ENCODE measurements at places on chromosomes 1 and 21.

DNA sequence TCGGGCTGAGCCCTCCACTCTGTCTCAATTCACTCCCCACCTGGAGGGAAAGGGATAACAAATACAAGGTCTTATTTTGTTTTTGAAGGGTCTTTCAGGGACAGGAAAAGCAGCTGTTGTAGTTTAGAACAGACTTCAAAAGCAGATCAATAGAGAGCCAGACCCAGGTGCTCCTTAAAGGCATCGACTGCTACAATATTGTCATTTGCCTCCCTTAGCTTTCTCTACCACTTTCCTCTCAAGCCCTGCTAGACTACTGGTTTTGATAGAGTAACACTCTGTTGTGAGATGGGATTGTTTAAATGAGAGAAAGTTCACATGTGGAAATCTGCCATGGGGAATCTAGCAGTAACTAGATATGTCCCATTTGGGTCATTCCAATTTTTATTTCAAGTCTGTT, 24.0 kb downstream of the RGS7 start:
- no peak for DNase-seq

GRCh38 chr1:99370476-99370875, 106.2 kb downstream of the PLPPR4 start:
- DNase-seq = no peak

GRCh38 chr1:229466887-229467286, 33.0 kb upstream of the ACTA1 start:
- DNase-seq = no peak

- no peak for DNase-seq
These were observed 19.1 kb downstream of the RAB7B start for GRCh38 chr1:205983925-205984725.

DNA sequence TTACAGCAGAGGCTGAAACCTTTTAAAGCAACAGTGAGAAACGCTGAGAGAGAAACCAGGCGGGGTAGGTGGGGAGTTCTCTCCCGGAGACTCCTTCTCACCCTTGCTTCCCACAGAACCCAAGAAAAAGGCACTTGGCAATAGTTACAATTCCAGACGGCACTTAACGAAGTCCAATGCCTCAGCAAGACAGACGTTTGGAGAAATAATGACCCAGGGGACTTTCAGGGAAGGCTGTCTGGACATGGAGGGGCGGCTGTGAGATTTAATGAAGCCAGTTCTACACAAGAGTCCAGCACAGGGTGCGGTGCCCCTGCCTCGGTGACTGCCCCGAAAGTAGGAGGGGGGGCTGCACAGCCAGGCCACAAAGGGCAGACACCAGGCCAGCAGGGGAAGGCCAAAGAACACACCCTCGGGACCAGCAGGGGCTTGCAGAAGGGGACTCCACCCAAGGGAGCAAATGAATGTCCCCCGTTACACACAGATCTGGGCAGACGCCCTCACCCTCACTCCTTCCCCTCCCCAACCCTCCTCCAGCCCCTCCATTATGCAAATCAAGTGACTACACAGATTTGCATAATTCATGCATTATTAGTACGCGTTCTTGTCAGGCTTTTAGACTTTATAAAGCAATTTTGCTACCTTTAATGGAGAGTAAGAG, 26.3 kb downstream of the KCNN3 start:
- DNase-seq = no peak

GRCh38 chr1:118158924-118159323, 26.1 kb downstream of the SPAG17 start:
- no peak for DNase-seq

- no peak for DNase-seq
These were observed 9.1 kb upstream of the MTF1 start for GRCh38 chr1:37868466-37868865.

DNA sequence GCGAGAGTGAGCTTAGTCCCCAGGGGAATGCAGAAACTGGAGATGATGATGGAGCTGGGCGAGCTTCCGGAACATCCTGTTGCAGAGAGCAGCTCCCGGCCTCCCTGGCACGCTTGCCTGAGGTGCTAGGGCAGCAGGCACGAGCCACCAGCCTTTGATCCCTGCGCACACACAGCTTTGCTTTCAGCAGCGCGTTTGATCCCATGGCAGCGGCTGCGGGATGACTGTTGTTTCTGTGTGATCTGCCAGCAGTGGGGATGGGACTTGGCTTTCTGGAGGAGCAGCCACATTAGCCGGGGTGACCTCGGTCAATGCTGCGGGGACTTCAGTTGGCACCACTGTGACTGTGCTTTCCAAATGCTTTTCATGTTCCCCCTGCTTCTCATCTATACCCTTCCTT, 193.2 kb downstream of the KAZN start:
- no peak for DNase-seq

DNA sequence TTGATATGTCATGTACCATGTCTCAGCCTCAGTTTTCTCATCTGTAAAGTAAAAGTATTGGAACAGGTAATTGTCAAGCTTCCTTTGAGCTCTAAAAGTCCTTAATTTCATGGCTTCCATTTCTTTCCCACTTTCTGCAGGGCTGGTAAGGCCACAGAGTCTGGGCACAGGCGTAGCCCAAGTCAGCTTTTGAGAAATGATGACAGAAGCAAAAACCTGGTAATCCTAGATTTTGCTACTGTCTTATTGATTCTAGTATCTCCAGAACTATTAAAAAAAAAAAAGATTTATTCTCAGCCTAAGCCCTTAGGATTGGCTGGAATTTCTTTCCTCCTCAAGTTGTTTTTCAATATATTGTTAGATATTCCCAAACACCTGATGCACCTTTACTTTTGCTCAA, 31.3 kb downstream of the PLXNA2 start:
- no peak for DNase-seq

GRCh38 chr1:147808025-147808424, 47.6 kb upstream of the GJA5 start:
- DNase-seq = no peak

DNA sequence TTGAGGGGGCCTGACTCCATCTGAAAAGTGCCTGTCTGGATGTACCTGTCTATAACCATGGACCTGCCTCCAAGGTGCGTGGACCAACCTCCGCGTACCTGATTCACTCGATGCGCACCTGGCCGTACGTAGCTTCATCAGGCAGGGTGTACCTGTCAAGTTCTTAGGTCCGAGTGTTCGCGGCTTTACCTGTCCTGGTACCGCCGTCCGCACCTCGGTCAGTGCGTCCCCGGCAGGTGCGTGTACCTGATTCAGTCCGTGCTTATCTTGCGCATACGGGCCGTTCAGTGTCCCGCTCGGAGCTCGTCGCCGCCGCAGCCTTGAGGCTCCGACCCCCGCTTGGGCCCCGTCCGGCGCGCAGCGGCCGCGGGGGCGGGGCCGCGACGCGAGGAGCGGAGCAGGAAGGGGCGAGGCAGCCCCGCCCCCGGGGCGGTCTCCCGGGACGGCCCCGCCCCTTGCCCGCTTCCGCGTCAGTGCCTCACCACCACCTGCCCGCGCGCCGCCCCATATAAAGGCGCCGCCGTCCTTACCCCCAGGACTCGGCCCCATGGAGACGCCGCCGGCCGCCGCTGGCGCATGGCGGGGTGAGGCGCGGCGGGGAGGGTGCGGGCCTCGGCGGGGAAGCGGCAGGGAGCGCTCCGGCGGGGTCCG, at the start of gene ZC3H12A:
TSS of gene ZC3H12A (plus strand) at position 535 of the 651 bp plus-strand sequence. CDS start 917 bp downstream, outside the sequence.
- peak; percentile 95 for DNase-seq

DNA sequence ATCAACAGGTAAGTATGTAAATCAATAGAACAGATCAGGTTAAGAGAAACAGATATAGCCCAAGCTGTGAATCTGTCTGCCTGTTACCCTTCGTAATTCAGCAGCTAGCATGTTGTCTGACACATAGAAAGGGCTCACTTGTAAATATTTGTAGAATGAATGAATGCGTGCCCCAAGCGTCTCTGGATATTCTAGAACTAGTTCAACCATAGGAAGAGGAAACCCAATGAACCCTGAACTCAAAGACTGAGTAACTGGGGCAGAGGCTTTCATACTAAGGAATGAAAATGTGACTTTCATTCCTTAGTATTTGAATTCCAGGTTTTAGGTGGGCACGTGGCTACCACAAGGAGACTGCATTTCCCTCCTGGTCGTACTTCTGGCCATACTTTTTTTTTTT, 60.1 kb upstream of the SMYD2 start:
- DNase-seq = no peak

DNA sequence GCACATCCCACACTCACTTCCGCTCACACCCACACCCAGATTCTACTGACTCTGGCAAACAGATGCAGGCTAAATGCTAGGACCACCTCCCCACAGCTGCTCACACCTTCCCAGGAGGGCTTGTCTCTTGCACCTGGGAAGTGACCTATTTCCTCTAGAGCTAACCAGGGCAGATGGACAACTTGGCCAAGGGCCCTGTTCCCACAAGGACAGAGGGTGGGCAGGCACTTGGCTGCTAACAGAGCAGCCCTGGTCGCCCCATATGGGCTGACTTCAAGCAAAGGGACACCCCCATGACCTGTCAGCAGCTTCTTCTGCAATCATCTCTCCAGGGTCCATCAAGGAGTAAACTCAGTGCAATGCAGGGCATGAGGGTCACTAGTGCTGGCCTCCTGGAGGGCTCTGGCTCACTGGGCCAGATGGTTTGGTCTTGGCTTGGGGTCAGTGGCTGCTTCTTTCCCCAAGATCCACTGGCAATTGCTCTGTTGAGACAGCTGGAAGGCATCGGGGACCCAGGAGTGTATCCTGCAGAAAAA, 641.5 kb downstream of the PLPP3 start:
- no peak for DNase-seq

DNA sequence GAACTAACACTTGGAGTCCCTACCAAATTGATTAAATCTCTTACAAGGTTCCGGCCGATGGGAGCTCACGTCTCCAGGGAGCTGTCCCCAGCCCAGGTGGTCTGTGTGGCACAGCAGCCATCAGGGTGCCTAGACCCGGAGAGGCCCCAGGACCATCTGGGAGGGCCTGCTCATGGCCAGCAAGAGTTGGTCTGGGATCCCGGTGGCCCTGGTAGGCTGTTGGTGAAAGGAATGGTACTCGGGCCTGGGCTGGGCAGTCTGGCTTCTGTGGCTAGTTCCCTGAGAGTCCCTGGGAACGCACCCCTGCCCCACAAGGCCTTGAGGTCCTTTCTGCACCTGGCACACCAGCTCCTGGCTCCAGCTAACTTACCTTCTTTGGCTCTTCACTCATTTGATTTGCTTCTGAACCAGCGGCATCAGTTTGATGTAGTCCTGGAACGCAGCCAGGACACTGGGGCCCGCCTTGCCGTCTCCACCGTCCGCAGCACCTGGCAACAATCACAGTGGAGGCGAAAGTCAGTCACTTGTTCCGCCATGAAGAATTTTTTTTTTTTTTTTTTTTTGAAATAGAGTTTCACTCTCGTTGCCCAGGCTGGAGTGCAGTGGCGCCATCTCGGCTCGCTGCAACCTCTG, 62.5 kb downstream of the SCCPDH start:
- no peak for DNase-seq

GRCh38 chr1:96634883-96635282, 86.7 kb upstream of the PTBP2 start:
- DNase-seq = no peak

DNA sequence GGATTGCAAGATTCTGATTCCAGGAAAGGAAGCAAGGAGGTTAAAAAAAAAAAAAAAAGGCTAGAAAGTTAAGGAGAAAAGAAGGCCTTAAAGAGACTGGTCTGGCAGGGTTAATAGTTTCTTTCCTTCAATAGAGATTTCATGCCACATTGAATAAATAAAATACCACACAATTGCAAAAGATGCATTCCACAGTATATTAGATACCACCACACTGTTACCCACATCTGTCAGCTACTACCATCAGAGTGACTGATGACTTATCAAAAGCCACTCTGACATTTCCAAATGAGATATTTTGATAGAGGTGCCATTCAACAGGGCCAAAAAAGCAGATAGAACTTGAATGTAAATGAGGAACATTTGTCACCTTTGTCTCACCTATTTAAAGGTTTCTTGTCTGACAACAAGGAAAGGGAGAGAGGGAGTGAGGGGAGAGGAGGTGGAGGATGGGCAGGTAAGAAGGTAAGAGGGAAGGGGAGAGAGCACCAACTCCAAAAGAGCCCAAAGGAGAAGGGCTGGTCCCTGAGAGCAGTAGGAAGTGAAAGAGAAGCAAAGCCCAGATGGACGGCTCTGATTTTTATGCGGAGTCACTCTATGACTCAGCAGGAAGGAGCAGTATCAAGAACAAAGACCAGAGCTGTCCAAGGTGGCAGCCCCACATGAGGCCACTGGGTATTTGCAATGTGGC, 38.3 kb downstream of the LRRN2 start:
- DNase-seq = no peak

DNA sequence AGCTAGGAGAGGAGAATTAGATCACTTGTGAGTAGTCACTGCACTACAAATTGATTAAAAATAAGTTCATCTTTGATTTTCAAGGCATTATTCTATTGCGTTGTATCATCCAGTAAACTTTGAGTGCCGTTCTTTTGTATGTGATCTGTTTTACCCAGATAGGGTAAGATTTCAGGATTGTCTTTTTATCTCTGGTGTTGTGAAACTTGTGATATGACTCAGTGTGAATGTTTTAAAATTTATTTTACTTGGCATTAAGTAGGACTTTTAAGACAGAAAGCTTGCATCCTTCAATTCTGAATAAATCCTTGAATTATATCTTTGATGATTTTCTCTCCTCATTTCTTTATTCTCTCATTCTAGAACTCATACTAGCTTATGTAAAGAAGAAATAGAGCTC, 93.3 kb upstream of the ADAMTS5 start:
- no peak for DNase-seq

- DNase-seq = no peak
These were observed 921 bp upstream of the ASCL5 start for GRCh38 chr1:201127755-201128455.

DNA sequence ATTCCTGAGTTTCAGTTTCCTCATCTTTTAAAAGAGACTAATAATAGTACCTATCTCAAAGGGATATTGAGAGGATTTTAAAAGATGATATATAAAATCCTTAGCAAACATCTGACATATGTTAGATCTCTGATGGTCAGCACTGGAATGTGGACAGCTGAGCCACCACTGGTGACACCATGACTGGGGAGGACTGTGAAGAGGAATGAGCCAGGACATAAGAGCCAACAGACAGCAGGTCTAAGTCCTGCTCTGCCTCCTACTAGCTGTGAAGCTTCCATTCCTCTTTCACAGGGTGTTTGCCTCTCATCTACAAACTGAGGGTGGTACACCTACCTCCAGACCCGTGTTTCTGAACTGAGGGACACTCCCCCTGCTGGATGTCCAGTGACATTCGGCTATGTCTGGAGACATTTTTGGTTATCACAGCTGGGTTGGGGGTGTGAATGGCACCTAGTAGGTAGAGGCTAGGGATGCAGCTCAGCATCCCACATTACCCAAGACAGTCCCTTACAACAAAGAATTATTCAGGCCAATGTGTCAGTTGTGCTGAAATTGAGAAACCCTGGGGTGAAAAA, 109.1 kb upstream of the OLIG2 start:
- no peak for DNase-seq
